ENCODE measurements at places on chromosomes 6 and 20. TPM values are rescaled to one million over a fixed set of nuclear protein-coding genes. Genes with fewer than 3 reads are reported as not detected.

Gene ESR1
- total RNA-seq: 0.77 TPM

Gene GABRR2
- total RNA-seq: 0.16 TPM

Gene SLC26A8
- not detected for total RNA-seq

Gene GTSF1L
- not detected for total RNA-seq

Gene UNC5CL
- under 0.01 TPM for total RNA-seq

Gene POPDC3
- 4.9 TPM for total RNA-seq

Gene AK9
- total RNA-seq: 3.2 TPM

Gene ZNF341
- total RNA-seq: 0.95 TPM
